Transverse colon (tissue), 4 donors: ENCODE measurements at places on chromosomes 5 and 9.

DNA sequence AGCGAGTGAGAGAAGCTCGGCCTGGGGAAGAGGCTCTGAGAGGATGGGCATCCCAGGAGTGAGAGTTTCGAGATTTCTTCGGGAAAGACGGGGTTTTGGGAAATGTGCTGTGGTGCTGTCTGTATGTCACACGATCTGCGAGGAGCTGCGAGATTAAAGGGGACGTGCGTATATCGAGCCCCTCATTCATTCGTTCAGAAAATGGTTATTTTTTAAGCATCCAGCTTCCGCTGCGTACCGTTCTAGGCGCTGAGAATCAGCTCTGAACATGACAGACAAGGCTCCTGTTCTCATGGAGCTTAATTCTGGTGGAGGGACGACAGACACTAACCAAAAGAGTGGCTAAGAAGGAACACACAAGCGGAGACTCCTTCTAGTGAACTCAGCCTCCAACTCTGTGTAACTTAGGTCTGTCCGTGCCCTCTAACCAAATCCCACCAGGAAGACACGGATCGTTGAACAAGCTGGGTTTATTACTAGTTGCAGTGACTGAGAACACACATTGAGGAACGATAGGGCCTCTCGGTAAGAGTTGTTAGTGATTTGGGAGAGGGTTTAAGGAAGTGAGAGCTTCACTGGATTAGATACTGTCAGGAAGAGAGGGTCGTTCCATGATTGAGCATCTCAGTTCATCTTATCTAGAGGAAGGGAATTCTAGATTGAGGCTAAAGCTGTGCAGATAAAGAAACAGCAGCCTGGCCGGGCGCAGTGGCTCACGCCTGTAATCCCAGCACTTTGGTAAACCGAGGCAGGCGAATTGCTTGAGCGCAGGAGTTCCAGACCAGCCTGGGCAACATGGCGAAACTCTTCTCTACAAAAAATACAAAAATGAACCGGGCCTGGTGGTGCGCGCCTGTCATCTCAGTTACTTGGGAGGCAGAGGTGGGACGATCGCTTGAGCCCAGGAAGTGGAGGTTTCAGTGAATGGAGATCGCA, 1.0 kb upstream of the FBXW11 start:
- H3K27ac ChIP-seq, result peak overlapping the region; percentile 96
- peaks cover 17% of the 10 kb centered on the region for H3K4me1 ChIP-seq
- no peaks in the 10 kb centered on the region for H3K27me3 ChIP-seq
- no peaks in the 10 kb centered on the region for H3K36me3 ChIP-seq
- peak overlapping the region; percentile 89 for H3K4me3 ChIP-seq

DNA sequence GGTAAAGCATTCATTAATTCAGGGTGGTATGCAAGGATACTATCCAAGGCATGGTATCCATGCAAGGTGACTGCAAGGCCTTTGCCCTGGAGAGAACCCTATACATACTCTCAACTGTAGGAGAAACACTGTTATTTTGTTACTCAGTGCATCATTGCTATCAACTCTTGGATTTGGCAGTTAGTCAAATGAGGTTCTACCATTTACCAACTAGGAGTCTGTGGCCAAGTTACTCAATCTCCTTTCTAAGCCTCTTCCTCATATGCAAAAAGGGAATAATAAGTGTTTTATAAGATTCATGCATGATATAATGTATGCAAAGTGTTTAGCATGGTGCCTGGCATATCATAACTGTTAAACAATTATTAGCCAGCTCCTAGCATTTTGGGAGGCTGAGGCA, 4.0 kb downstream of the PCDHGC3 start:
- no peak overlapping the region for H3K27ac ChIP-seq
- H3K27me3 ChIP-seq, result peaks cover 11% of the 10 kb centered on the region
- no peak overlapping the region for H3K4me3 ChIP-seq
- H3K36me3 ChIP-seq, result no peaks in the 10 kb centered on the region
- peaks cover 13% of the 10 kb centered on the region for H3K4me1 ChIP-seq
- DNase-seq, result no peak

- H3K27me3 ChIP-seq, result no peaks in the 10 kb centered on the region
- no peak for DNase-seq
- H3K27ac ChIP-seq, result no peak overlapping the region
- H3K4me1 ChIP-seq, result peaks cover 6% of the 10 kb centered on the region
- H3K36me3 ChIP-seq, result no peaks in the 10 kb centered on the region
- H3K4me3 ChIP-seq, result no peak overlapping the region
These were observed 39.1 kb upstream of the KCNV2 start for GRCh38 chr9:2677915-2678889.

- no peak overlapping the region for H3K4me3 ChIP-seq
- DNase-seq, result no peak
- no peaks in the 10 kb centered on the region for H3K36me3 ChIP-seq
- H3K4me1 ChIP-seq, result no peaks in the 10 kb centered on the region
These were observed 26.4 kb upstream of the PUM3 start for GRCh38 chr9:2870340-2870739.

- DNase-seq, result no peak
- H3K27ac ChIP-seq, result no peak overlapping the region
- no peaks in the 10 kb centered on the region for H3K4me1 ChIP-seq
- no peak overlapping the region for H3K4me3 ChIP-seq
These were observed 368.6 kb upstream of the IRX2 start for GRCh38 chr5:3120028-3120427.

GRCh38 chr5:126506079-126506478, 82.9 kb downstream of the GRAMD2B start:
- H3K36me3 ChIP-seq, result no peaks in the 10 kb centered on the region
- no peak for DNase-seq
- no peaks in the 10 kb centered on the region for H3K27me3 ChIP-seq
- H3K27ac ChIP-seq, result no peak overlapping the region

DNA sequence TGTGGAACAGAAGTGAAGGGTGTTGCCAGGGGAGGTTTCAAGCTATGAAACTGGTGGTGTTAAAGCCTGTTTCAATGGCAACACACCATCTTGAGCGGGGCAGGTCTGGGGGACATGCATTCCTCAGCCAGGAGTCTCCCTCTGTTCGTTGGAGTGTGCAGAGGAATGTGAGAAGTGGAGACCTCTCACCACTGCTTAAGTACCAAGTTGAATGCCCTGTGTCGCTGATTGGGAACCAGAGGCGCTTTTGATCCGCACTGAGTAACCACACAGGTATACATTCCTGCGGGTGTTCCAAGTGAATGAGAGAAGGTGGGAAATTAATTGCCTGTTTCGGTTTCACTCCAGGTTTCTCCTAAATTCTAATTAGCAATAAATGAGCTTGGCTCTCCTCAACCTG, 99.4 kb downstream of the LIX1 start:
- H3K4me1 ChIP-seq, result no peaks in the 10 kb centered on the region
- no peak overlapping the region for H3K27ac ChIP-seq
- no peak for DNase-seq
- no peaks in the 10 kb centered on the region for H3K27me3 ChIP-seq
- no peak overlapping the region for H3K4me3 ChIP-seq
- H3K36me3 ChIP-seq, result no peaks in the 10 kb centered on the region

GRCh38 chr5:124438026-124438902, 308.2 kb downstream of the ZNF608 start:
- H3K27ac ChIP-seq, result no peak overlapping the region
- no peaks in the 10 kb centered on the region for H3K27me3 ChIP-seq
- H3K4me3 ChIP-seq, result no peak overlapping the region
